ENCODE measurements at places on chromosomes 3 and 15. TPM values are rescaled to one million over a fixed set of nuclear protein-coding genes. Genes with fewer than 3 reads are reported as not detected.
A peak's percentile ranks its signal among the peaks of the same experiment; 100 is the strongest.

DNA sequence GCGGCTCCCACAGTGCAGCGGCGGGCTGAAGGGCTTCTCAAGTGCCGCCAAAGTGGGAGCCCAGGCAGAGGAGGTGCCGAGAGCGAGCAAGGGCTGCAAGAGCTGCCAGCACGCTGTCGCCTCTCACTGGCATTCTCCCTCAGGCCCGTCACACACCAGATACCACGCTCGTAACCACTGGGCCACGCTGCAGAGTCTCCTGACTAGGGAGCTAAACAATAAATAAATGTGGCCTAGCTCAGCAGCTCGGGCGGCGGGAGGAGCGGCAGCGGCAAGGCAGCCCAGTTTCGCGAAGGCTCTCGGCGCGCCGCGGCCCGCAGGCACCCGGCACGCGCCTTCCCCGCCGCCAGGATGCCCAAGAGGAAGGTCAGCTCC lies 55.9 kb upstream of the FAM174B start:
- no peak for DNase-seq

- no peak for DNase-seq
Measured at GRCh38 chr3:189744235-189744634, 113.0 kb downstream of the TP63 start.

DNA sequence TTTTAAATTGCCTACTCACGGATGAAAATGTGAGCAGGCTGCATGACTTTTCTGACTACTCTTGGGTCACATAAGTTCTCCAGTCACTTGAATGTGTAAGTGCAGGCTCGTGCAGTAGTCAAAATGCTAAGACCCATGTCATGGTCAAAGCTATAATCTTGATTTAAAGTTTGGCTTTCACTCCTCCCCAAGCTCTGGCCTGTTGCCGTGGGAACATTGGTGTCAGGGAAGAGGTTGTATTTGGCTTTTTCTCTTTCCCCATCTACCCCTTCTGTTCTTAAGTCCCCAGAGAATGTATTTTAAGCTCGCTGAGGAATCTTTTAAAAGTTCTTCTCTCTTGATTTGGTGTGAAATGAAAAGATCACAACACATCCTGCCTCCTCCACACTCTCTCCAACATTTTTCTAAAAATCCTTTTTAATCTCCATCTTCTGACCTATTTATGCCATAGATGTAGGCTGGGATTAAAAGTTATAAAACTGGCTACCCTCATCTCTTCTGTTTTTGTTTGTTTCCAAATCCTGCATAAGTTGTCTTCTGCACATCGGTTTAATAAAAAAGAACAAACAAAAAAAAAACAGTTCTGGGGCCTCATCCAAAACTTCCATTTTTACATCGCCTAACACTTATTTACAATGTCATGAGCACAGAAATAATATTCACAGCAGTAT lies 61.4 kb upstream of the ADAMTSL3 start:
- no peak for DNase-seq

- no peak for DNase-seq
Measured at GRCh38 chr3:114111060-114111770, 54.7 kb downstream of the QTRT2 start.

DNA sequence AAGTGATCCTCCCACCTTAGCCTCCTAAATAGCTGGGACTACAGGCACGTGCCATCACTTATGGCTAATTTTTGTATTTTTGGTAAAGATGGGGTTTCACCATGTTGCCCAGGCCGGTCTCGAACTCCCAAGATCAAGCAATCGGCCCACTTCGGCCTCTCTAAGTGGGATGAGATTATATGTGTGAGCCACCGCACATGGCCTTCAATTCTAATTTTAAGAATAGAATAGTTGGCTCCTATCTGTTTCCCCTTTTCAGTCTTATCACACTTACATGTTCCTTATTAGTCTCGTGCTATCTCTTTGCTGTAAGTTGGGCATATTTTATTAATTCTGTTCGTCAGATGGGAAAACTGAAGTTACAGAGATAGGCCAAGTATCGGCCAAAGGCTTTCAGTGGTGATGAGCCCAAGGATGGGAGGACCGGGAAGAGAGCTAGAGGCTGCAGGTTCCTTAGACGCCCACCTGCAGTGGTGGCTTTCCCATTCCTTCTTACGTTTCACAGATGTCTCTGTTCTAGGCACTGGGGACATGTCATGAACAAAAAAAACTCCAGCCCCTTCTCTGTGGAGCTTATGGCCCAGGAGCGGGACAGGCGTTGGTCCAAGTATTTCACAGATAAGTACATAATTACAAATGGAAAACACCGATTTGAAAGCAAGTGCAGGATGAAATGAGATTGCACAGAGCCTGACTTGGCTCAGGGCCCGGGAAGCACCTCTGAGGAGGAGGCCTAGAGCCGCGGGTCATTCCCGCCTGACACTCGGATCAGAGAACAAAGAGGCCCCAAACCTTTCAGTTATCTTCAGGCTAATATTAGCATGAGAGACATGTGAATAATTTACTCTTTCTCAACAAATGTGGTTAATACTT lies 91.1 kb upstream of the KLF13 start:
- no peak for DNase-seq

DNA sequence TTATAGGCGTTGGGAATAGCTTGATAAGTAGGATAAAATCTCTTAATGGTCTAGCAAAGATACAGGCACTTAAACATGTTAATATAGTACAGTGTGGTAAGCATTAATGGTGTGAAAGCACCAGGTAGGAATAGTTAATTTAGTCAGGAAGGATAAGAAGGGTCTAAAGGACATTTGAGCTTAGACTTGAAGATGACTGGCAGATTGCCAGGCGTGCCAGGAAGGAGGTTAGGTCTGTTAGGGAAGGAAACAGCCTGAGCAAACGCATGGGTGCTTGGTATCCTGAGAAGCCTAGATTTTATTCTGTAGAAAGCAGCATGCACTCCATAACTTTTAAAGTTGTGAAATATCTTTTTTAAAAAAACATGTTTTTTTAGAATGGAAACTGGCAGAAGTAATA lies 17.7 kb downstream of the SEC62 start:
- DNase-seq = no peak

GRCh38 chr3:49668861-49669260 lies 5.3 kb upstream of the APEH start:
- DNase-seq = no peak

DNA sequence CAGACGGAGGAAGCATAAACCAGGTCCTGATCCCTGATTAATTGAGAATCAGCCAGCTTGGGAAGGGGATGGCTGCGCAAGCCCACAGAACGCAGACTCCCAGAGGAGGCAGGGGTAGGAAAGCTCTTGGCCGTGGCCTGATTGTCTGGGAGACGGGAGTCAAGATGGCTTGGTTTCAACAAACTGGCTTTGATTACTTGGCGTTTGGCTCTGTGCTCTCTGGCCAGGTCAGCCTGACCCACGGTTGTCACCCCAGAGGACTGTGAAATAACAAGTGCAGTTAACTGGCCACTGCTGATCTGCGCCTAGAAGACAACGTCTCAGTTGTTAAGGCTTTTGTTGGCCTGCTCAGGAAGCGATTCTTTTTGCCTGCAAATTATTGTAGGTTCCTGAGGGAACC lies 387.0 kb upstream of the PROK2 start:
- DNase-seq = no peak

GRCh38 chr3:151403246-151403645 lies 18.7 kb upstream of the P2RY12 start:
- DNase-seq = no peak

DNA sequence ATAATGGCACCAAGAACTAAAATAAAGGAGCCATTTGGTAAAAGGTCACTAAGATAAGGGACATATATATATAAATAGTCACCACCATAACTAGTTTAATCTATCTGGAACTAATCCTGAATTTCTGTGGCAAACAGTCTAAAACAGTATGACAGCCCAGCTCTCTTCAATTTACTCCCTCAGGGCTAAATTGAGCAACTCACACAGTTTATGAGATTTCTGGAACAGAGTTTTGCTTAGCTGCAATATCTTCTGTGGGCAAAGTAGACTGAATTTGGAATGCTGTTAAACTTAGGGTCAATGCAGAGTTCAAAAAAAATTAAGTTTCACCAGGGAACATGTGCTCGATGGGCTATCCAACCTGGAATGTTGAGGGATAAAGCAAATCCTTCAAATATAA lies 70.1 kb upstream of the VEPH1 start:
- DNase-seq = peak; percentile 8

- no peak for DNase-seq
Measured at GRCh38 chr15:38038659-38039442, 104.4 kb downstream of the TMCO5A start.

- DNase-seq = no peak
Measured at GRCh38 chr3:35908366-35909232, 269.3 kb downstream of the ARPP21 start.

DNA sequence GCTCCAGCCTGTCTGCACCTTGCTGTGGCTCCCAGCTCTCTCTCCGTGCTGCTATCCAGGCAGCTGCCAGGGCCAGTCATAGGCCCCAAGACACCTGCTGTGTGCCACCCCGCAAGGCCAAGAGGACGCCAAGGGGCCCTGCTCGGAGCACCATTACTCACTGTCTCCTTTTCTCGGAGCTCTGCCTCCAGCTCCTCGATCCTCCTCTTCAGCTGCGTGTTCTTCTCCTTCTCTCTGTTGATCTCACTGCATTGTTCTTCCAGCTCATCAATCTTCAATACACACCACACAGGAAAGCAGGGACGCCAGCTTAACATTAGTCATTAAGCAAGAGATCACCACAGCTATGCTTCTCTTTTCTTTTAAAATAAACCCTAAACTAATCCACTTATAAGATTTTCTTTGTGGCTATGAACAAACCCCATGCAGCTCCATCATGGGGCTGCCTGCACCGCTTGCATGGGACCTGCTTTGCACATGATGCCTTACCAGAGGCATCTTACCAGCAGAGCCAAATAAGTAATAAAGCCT lies 42.6 kb downstream of the WHAMM start:
- DNase-seq = peak; percentile 50

DNA sequence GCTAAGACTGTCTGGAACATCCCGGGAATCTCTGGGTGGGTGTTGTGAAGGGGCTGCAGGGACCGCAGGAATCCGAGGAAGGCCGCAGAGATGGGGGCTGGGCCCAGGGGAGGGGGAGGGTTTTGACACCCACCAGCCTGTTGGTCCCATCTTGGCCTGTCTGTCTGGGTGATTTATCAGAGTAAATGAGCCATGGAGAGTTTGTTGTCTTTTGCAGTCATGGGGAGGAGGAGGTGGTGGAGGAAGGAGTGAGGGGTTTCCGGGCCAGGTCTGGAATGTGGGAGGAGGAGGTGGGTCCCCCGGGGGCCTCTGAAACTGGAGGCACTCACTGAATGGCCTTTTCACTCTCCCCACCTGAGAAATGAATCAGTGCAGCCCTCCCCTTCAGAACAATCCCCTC lies 11.5 kb downstream of the SEMA3F start:
- DNase-seq = no peak

- no peak for DNase-seq
Measured at GRCh38 chr15:98418122-98418521, 230.2 kb upstream of the IGF1R start.

DNA sequence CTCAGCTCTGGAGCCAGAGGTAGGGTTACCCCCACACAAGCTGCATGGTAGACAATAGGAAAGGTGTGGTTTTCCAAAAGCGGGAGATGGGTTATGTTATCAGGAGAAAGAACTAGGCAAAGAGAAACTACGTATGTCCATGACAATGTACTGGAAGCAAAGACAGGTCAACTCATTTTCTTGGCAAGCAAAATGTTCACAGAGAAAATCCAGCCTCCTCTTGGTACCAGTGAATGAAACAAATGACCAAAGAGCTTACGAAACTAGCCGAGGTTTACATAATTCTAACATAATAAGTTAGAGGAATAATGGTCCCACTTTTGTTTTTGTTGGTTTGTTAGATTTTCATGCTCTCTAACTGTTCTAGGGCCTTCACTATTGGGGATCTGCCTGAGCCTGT lies 338.1 kb upstream of the TGFBR2 start:
- DNase-seq = no peak

DNA sequence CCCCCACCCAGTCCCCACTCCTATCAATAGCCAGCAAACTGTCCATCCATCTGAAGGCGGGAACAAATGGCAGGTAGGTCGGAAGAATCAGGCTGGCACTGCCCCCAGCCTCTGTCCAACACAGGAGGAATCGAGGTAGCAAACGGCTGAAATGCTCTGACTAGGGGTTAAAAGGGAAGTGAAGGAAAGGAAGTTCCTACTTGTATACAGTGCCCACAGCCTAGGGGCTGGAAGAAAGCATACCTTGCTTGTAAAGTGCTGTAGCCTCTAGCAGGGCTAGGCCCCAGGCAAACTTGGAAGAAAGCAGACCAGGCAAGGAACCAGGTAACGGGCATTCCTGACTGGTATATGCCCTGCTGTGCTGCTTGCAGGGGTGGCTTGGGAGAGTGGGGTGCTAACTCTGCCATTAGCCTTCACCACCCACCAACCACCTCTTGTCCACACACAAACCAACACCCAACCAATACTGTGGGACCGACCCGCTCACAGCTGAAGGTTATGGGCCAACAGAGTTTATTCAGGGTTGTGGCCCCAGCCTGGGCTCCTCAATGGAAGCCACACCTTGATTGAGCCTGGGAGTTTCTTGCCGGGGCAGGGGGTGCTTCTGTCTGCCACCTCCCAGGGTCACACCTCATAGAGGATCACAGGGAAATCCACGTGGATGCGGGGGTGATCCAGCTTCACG lies 2.4 kb downstream of the TUSC2 start:
- no peak for DNase-seq

DNA sequence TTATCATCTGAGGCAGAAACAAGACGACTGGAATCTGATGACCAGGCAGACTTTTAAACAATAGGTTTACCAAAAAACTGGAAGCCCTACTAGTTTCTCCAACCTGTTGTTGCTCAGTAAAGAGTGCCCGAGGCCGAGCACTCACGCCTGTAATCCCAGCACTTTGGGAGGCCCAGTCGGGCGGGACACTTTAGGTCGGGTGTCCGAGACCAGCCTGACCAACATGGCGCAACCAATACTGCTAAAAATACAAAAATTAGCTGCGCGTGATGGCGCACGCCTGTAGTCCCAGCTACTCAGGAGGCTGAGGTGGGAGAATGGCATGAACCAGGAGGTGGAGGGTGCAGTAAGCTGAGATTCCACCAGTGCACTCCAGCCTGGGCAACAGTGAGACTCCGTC lies 1.1 kb upstream of the WDR5B start:
- DNase-seq = no peak

- DNase-seq = no peak
Measured at GRCh38 chr3:81013360-81013759, 748.1 kb downstream of the GBE1 start.

GRCh38 chr3:16496408-16497222 lies 16.9 kb downstream of the RFTN1 start:
- DNase-seq = no peak

GRCh38 chr15:91136386-91136923 lies 36.4 kb downstream of the SV2B start:
- DNase-seq = no peak

- DNase-seq = peak; percentile 79
Measured at GRCh38 chr3:140420621-140421357, 257.1 kb upstream of the TRIM42 start.

- DNase-seq = no peak
Measured at GRCh38 chr3:176906046-176906905, 291.0 kb downstream of the TBL1XR1 start.

- DNase-seq = no peak
Measured at GRCh38 chr3:104887069-104887468, 479.6 kb upstream of the ALCAM start.

Gene GABRA5
- 58.6 TPM for total RNA-seq

Gene SLC27A2
- 0.42 TPM for total RNA-seq

Gene C2CD4A
- total RNA-seq = not detected

Gene THAP10
- 3.4 TPM for total RNA-seq

Gene SPRED1
- total RNA-seq = 31.1 TPM

Gene CFAP20DC
- 0.23 TPM for total RNA-seq

Gene RTP3
- not detected for total RNA-seq

Gene PRR23B
- not detected for total RNA-seq
